ENCODE measurements at places on chromosomes 12 and 14.

DNA sequence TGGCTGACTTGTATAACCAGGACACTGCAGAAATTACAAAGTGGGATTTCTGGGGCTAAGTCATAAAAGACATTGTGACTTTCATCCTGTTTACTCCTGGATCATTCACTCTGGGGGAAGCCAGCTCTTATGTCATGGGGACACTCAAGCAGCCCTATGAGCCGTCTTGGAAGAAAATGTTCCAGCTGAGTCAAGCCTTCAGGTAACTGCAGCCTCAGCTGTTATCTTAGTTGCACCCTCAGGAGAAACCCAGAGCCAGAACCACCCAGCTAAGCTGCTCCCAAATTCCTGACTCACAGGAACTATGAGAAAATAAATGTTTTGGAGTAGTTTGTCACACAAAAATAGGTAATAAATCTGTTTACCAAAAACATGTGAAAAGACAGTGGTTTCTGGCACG is 43.1 kb upstream of the GXYLT1 start:
- no peak for DNase-seq

- DNase-seq, result no peak
Measured at GRCh38 chr12:31106101-31106803, 32.6 kb downstream of the DDX11 start.

DNA sequence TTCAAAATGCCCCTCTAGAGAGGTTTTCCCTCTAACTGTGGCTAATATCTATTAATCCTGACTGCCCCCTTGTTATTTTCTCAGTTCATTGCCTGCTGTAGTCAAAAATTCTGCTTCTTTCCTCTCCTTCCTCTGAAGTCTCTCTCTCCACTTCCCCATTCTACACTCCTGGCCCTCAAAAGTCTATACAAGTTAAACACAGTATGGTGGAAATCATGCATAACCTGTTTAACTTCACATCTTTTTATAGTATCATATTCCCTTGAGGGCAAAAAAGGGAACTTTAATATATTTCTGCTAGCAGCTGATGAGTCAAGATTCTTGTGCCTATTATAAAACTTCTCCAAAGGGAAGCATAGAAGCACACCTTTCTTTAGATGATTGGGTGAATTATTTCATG is 16.7 kb downstream of the GRIP1 start:
- DNase-seq, result no peak

DNA sequence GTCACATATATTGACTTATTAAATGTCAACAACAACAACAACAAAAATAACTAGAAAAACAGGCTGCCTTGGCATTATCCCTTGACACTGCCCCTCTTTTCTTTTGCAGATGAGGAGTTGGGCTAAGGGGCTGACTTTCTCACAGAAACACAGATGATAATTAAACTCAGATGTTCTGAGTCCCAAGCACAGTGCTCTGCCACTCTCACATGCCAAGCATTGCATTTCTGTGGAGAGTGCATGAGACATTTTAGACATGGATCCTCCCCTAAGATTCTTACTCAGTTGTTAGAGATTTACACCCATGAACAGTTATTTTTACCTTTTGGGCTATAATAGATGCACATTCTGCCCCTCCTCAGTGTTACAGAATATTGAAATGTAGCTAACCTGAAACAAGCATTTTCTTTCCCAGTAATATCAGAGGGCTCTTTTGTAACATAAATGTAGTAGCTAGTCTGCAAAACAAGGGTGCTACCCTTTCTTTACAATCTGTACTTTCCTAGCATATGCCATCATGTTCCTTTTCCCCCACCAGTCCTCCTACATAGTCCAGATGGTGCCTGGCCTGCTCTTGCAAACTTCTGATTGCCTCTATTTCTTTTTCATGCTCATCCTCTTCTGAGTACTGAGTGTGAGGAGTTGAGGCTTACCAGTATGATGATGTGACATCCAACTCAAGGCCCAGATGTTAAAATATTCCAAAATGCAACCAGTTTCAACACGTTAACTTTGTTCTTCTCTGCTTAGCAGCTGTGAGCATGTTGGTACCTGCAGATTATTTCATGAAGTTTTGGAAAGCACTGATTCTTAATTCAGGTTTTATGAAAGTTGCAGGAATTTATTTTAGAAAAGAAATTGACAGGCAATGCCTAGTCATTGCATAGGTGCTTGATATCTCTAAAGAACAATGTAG is 125.0 kb upstream of the ATP2B1 start:
- DNase-seq, result no peak

DNA sequence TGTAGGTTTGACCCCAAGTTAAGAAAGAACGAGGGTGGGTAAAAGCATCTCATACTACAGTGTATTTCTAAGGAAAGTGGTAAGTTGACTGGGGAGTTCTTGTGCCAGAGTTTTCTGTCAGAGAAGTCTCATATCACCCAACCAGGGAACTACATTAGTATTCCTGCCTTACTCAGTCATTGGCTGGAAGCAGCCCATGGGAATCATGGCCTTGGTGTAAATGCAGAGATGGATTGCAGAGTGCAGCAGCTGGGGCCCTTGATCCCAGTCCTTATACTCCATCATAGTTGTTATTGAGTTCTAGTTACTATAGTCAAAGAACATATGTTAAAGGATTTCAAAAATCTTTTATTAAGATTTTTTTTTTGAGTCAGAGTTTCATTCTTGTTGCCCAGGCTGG is 105.8 kb downstream of the MNAT1 start:
- DNase-seq, result no peak
